Muscle of leg (tissue), 16 donors: ENCODE measurements at places on chromosomes 11 and 22. TPM values are rescaled to one million over a fixed set of nuclear protein-coding genes. Genes with fewer than 3 reads are reported as not detected.
A peak's percentile ranks its signal among the peaks of the same experiment; 100 is the strongest.

GRCh38 chr22:36104988-36105387 lies 55.6 kb downstream of the APOL3 start:
- DNase-seq, result no peak
- no peaks in the 10 kb centered on the region for H3K27me3 ChIP-seq
- H3K36me3 ChIP-seq, result no peaks in the 10 kb centered on the region
- H3K4me1 ChIP-seq, result no peaks in the 10 kb centered on the region

- no peak overlapping the region for H3K27ac ChIP-seq
- H3K4me3 ChIP-seq, result no peak overlapping the region
- no peak for DNase-seq
- no peaks in the 10 kb centered on the region for H3K27me3 ChIP-seq
These were observed 89.0 kb downstream of the SLC1A2 start for GRCh38 chr11:35330156-35330889.

Gene NUDT8
- total RNA-seq, result 4.7 TPM

GRCh38 chr11:35142481-35143075 lies 3.6 kb downstream of the CD44 start:
- H3K4me3 ChIP-seq, result no peak overlapping the region
- H3K27ac ChIP-seq, result no peak overlapping the region
- peak; percentile 41 for DNase-seq
- H3K27me3 ChIP-seq, result peaks cover 3% of the 10 kb centered on the region
- H3K36me3 ChIP-seq, result peaks cover 12% of the 10 kb centered on the region
- peaks cover 55% of the 10 kb centered on the region for H3K4me1 ChIP-seq

DNA sequence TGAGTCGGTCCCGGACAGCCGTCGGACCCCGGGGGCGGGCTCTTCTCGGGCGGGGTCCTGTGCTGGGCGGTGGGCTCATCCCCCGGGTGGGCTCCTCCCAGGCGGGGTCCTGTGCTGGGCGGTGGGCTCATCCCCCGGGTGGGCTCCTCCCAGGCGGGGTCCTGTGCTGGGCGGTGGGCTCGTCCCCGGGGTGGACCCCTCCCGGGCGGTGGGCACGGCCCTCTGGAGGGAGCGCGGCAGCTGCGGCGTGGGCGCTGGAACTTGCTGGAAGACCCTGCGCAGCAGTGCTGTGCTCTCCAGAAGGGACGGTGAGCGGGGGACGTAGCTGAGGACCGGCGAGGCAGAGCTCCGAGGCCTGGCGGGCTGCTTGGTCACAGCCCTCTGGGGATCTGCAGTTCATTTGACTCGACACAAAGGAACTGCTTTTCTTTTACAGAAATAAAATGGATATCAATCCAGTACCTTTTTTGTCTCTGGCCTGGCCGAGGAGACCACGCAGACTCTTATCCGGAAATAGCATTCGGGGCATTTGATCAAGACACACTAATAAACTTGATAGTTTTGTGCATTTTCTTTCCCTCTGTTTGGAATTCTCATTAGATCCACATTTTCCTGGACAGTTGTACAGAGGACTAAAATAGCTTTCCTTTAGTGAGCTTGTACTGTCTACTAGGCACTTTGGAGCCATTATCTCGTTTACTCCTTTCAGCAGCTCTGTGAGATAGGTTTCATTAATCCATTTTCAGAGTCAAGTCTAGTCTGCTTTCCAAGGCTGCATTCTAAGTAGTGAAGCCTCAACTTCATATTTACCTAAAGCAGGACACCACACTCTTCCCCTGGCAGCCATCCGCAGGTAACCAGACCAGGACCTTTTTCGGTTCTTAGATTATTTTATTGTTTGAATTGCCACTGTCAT lies 812 bp downstream of the JAM3 start:
- peak; percentile 83 for DNase-seq
- H3K4me1 ChIP-seq, result peaks cover 17% of the 10 kb centered on the region
- H3K27me3 ChIP-seq, result peaks cover 3% of the 10 kb centered on the region
- peak overlapping the region; percentile 90 for H3K27ac ChIP-seq
- peak overlapping the region; percentile 76 for H3K4me3 ChIP-seq

Gene MMP13
- total RNA-seq, result 0.04 TPM

DNA sequence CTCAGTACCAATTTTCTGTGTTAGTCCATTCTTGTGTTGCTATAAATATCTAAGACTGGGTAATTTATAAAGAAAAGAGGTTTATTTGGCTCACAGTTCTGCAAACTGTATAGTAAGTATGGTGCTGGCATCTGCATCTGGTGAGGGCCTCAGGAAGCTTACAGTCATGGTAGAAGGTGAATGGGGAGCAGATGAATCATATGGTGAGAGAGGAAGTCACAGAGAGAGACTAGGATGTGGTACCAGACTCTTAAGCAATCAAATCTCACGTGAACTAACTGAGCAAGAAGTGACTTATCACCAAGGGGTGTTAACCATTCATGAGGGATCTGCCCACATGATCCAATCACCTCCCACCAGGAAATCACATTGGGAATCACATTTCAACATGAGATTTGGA lies 60.8 kb upstream of the ZBED5 start:
- H3K4me1 ChIP-seq, result no peaks in the 10 kb centered on the region
- no peaks in the 10 kb centered on the region for H3K27me3 ChIP-seq
- no peak overlapping the region for H3K27ac ChIP-seq
- DNase-seq, result no peak
- no peak overlapping the region for H3K4me3 ChIP-seq

Gene DENND6B
- total RNA-seq, result 2.0 TPM

DNA sequence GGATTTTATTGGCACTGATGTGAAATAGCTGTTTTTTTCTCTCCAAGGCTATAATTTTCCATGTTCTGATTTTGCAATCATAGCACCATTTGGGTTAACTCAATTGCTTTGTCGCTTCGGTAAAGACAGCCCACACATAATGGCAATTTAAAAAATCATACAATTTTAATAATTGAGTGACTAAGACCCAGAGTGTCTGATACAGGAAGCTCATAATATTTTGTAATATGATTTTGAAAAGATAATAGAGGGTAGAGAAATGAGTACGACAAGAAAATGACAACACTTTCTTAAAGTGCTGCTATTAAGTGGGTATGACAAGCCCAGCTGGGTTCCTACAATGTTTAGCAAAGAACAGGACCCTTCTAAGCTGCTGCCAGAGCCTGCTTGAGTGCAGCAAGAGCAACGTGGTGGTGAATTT lies 439.1 kb downstream of the METTL15 start:
- no peaks in the 10 kb centered on the region for H3K4me1 ChIP-seq
- H3K36me3 ChIP-seq, result no peaks in the 10 kb centered on the region
- H3K27ac ChIP-seq, result no peak overlapping the region
- H3K4me3 ChIP-seq, result no peak overlapping the region
- no peak for DNase-seq

Gene SCO2
- total RNA-seq, result 0.40 TPM

Gene MAPK11
- total RNA-seq, result 4.5 TPM

DNA sequence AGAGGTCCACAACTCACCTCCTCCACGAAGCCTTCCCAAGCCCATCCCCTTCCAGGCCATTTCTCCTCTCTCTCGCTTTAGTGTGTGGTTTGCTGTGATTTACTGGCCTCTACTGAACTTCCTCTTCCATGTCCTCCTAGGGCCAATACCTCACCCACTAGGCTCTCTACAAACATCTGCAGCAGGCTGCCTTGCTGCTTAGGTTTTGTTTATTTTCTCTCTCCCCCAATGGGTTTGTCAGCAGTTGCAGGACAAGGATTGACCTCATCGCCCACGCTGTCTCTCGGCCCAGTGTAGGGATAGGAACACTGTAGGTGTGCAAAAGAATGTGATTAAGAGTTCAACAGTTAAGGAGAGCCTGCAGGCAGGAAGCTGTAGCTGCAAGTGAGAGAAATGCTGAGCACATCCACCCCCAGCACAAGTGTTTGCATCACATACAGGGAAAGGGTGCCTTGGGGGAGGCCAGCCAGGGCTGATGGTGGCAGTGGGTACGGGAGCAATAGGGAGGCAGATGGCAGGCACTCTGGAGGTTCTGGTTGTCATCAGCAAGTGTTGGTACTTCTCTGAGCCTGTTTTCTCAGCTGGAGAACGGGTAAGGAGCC lies 1.4 kb downstream of the PC start:
- peaks cover 29% of the 10 kb centered on the region for H3K4me1 ChIP-seq
- DNase-seq, result peak; percentile 29
- peaks cover 4% of the 10 kb centered on the region for H3K36me3 ChIP-seq
- H3K27me3 ChIP-seq, result no peaks in the 10 kb centered on the region
- no peak overlapping the region for H3K4me3 ChIP-seq

Gene CARD18
- 0.13 TPM for total RNA-seq

DNA sequence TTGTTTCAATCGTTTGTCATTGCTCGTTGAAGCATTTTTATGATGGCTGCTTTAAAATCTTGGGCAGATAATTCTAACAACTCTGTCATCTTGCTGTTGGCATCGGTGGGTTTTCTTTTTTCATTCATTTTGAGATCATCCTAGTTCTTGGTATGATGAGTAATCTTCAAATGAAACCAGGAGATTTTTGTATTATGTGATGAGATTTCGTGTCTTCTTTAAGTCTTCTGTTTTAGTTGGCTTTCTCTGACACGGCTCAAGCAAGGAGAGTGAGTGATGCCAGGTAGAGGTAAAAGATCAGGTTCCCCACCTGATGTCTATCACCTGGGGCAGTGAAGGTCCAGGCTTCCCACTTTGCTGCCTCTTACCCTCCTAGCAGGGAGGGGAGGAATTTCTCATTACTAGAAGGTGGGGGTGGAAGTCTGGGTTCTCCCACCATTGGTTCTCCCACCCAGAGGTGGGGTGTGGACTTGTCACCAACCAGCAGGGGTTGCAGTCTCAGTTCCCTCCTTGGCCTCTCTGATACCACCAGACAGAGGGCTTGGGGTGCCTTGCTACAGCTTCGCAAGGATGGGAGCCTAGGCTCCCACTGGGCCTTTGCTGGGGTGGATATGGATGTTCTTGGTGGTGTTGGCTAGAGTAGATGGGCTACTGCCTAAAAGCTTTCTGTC lies 12.9 kb downstream of the CDC45 start:
- H3K36me3 ChIP-seq, result peaks cover 18% of the 10 kb centered on the region
- no peak overlapping the region for H3K27ac ChIP-seq
- H3K4me3 ChIP-seq, result no peak overlapping the region
- no peaks in the 10 kb centered on the region for H3K27me3 ChIP-seq
- peaks cover 11% of the 10 kb centered on the region for H3K4me1 ChIP-seq
